A549 treated with CpdA at 1 μM for 4 hours (cell line): ENCODE measurements at places on chromosomes 6 and 20. TPM values are rescaled to one million over a fixed set of nuclear protein-coding genes. Genes with fewer than 3 reads are reported as not detected.

Gene TPX2
- 100 to 117 TPM (median 107 TPM) in 5 replicates for total RNA-seq

Gene FLRT3
- total RNA-seq, result 1.8 to 2.1 TPM (median 2.0 TPM) in 5 replicates

Gene BEND3
- total RNA-seq, result 3.3 to 4.4 TPM (median 3.7 TPM) in 5 replicates

Gene SLC17A3
- total RNA-seq, result 0.95 to 1.5 TPM (median 1.2 TPM) in 5 replicates

Gene RHAG
- total RNA-seq, result 0.03 to 0.07 TPM in 2 of 5 replicates, not detected in the others

Gene CYP39A1
- 0.05 to 0.12 TPM (median 0.06 TPM) in 3 of 5 replicates, not detected in the others for total RNA-seq

Gene ADGRF4
- 6.1 to 8.6 TPM (median 6.8 TPM) in 5 replicates for total RNA-seq

Gene RPS6KA2
- 0.05 to 0.34 TPM (median 0.21 TPM) in 5 replicates for total RNA-seq

Gene SMPDL3A
- total RNA-seq, result 2.2 to 2.8 TPM (median 2.5 TPM) in 5 replicates

Gene SPATS1
- total RNA-seq, result not detected in 5 replicates

Gene GRIK2
- total RNA-seq, result 0.12 to 0.38 TPM (median 0.22 TPM) in 5 replicates

Gene PLG
- total RNA-seq, result not detected in 5 replicates

Gene C6orf163
- total RNA-seq, result 0.24 to 0.54 TPM (median 0.27 TPM) in 5 replicates

Gene ELOVL4
- 1.5 to 2.0 TPM (median 1.7 TPM) in 5 replicates for total RNA-seq

Gene TTBK1
- total RNA-seq, result 0.03 to 0.08 TPM (median 0.06 TPM) in 4 of 5 replicates, not detected in the other

Gene AKAP12
- 68.2 to 140 TPM (median 103 TPM) in 5 replicates for total RNA-seq

Gene MLN
- not detected in 5 replicates for total RNA-seq
